ENCODE measurements at places on chromosomes 5 and 9.

- DNase-seq = no peak
Measured at GRCh38 chr9:97529363-97530076, 28.1 kb downstream of the TMOD1 start.

DNA sequence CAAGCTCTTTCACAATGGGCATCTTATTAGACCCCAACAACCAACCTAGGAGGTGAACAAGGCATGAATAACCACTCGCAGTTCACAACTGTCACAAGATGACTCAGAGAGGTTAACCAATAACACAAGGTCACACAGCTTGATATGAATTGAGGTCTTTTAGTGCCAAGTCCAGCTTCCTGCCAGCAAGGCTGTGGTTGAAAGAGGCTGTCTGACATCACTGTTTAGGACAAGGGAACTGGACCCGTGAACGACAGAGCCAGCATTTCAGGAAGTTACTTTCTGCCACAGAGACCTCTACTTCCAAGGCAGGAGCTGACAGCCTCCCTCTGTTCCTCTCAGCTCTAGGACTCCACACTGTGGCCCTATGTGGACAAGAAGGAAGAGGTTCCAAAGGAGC is 53.4 kb upstream of the ALDH1B1 start:
- no peak for DNase-seq

- peak; percentile 94 for DNase-seq
Measured at GRCh38 chr5:147628058-147628895, 118.4 kb upstream of the DPYSL3 start.

- no peak for DNase-seq
Measured at GRCh38 chr9:87334366-87334765, 163.3 kb upstream of the DAPK1 start.

- no peak for DNase-seq
Measured at GRCh38 chr9:69342769-69343168, 17.8 kb downstream of the ENTREP1 start.

DNA sequence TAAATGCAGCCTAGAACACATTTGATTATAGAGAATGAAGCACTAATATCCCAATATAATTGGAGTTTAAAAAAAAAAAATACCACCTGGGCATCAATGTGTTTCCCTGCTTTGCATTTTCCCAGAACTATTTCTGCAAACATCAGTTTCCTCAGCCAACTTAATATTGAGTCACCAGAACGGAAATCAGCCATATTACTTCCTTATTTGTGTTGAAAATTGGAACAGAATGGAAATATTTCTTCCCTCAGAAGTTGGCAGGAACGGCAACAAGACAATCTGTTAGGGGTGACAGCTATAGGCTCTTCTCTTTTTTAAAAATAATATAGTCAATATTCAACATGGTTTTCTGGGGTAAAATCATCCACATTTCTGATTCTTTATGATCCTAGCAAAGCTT is 4.0 kb downstream of the MFAP3 start:
- no peak for DNase-seq

DNA sequence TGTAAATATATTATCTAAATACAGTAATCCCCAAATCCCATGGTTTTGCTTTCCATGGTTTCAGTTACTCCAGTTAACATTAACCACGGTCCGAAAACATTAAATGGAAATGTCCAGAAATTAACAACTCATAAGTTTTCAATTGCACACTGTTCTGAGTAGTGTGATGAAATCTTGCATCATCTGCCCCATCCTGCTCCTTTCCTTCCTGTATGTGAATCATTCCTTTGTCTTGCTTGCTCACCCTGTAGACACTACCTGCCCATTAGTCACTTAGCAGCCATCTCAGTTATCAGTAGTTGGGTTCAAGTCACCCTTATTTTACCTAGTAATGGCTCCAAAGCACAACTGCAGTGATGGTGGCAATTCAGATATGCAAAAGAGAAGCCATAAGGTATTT is 1568.5 kb upstream of the WWC1 start:
- no peak for DNase-seq

DNA sequence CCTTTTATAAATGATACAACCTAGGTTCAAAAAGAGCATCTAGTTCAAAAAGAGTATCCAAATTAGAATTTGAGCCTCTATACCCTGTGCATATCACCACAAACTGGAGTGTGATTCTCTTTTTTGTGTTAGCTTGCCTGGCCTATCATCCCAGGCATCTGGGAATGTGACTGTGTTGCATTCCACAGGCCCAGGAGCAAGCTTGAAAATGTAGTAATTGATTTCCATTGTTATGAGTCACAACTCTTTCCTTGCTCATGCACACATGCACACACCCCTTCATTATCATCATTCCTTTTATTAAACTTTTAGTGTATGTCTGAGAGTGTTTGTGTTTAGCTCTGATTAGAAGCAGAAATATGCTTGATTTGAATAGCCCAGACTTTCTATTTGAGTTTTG is 75.2 kb downstream of the FCHO2 start:
- no peak for DNase-seq

- no peak for DNase-seq
Measured at GRCh38 chr9:130997395-130997684, 11.6 kb upstream of the LAMC3 start.

DNA sequence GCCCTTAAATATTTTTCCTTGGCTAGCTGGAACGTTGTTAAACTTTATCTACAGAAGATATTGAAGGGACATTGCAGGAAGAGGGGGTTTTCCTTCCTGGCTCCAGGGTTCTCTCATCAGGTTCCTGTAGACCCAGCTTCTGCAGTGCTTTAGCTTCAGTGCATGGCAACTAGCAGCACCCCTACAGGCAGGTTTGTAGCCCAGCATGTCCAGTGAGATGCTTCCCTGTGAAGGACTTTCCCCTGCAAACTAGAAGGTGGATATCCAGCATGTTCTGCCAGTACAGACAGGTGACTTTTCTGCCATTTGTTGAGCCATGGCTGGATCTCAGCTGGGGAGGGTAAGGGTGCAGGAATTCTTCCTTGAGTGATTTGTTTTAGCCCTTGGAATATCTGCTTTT is 10.4 kb downstream of the CCL28 start:
- DNase-seq = no peak

DNA sequence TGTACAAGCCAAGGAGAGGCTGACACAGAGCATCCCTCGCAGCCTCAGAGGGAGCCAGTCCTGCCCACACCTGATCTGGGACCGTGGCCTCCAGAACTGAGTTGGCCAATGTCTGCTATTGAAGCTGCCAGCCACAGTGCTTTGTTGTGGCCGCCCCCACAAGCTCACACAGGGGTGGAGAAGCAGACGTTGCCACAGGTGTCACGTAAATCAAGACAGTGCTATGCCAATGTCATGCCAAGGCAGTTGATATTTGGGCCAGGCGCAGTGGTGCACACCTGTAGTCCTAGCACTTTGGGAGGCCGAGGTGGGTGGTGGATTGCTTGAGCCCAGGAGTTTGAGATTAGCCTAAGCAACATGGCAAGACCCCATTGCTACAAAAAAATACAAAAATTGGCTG is 17.3 kb upstream of the TERT start:
- no peak for DNase-seq

- no peak for DNase-seq
Measured at GRCh38 chr5:131386779-131387178, 122.9 kb downstream of the CDC42SE2 start.

DNA sequence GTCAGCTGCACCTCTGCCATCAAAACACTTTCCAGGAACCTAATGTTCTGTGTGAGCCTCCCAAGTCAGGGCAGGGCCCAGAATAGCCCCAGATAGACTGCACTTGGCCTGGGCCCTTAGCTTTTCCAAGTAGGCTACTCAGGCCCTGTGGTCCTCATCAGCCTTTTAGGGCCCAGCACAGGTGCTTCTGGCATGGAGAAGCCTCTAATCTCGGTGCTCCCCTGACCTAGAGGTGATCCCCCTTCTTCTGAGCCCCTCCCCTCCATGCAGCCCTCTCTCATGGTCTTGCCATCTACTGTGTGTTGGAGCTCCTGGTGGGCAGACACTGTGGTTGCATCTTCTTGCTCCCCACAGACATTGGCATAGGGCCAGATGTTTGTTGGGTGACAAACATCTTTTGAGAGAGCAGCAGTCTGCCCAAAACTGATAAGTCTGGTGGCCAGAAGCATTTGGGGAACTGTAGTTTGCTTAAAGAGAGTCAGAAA is 28.1 kb downstream of the FRMPD1 start:
- no peak for DNase-seq

- no peak for DNase-seq
Measured at GRCh38 chr9:96395964-96396363, 12.5 kb upstream of the SLC35D2 start.

GRCh38 chr9:123225995-123226394 is 42.4 kb downstream of the STRBP start:
- no peak for DNase-seq

- no peak for DNase-seq
Measured at GRCh38 chr9:127589955-127590370, 22.1 kb upstream of the STXBP1 start.

DNA sequence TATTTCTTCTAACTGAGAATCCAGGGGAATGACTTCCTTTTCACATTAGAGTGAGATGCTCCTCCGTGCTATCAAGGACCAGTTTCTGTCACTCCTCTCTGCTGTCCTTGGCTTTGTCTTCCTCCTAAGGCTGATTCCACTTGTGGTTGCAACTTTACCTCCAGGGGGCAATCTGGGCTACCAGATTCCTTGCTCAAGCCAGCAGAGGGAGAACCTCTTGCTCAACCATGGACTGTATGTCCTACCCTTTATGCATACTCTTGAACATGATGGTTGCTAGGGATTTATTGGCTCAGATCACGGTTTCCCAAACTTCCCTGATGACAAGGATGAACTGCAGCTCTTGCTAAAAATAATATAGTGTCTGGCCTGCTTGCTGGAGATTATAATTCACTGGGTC is 24.0 kb downstream of the NNT start:
- no peak for DNase-seq

DNA sequence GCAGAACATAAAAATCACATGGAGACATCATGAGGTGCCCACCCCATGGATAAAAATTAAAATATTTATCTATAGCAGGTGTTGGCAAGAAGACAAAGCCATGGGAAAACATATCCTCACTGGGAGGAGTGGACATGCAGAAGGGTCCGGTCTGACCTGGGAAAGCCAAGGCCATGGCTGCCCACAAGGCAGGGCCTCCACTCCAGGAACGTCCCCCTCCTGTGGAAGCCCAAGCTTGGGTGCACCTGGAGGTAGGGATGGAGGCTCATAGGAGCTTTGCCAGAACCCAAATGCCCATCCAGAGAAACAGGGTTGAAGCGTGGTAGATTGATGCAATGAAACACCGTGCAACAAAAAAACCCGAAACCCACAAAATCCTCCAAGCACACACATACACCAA is 81.4 kb upstream of the COL5A1 start:
- DNase-seq = no peak

GRCh38 chr9:129306318-129306973 is 128.4 kb upstream of the IER5L start:
- no peak for DNase-seq

GRCh38 chr5:39440192-39440957 is 15.6 kb upstream of the DAB2 start:
- no peak for DNase-seq

GRCh38 chr5:82405618-82406204 is 127.6 kb upstream of the RPS23 start:
- no peak for DNase-seq

GRCh38 chr9:132555528-132555927 is 26.9 kb upstream of the BARHL1 start:
- DNase-seq = no peak

GRCh38 chr5:176877793-176878331 is 21.3 kb downstream of the HK3 start:
- no peak for DNase-seq

GRCh38 chr5:115374057-115374775 is 77.8 kb upstream of the CCDC112 start:
- DNase-seq = no peak

DNA sequence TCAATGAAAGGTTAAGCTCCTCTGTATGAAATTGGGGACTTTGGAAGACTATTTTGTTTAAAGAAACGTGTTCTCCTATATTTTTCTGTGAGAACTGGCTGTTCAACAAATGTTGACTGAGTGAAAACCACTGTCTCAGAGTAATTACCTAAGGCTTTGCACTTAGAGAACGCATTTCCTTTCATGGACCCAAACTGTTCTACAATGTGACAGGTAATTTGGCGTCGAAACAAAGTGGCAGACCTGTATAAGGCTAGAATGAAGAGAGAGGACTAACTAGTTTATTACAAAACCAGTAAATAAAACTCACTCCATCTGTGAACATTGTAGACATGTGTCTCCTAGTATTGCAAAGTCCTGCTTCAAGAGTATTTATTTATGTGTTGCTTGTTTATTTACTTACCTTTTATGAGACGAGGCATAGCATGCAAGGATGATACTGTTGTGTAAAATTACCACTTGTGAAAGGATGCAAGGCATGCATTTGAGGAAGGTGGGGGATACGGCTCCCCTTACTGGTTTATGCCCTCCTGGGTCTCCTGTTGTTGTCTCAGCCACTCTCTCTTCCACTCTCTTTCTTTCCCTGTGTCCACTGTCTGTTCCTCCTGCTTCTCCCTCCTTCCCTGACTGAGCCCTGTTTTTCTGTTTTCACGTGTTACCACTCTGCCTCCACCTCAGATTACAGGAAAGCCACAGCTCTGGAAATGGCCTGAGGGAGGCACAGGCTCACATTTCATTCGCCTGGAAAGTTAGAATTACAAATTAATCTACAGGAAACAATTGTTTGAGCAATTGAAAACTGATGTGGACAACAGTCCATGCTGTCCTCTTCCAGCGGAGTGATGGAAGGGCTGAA is 444.0 kb upstream of the ZNF608 start:
- DNase-seq = no peak

GRCh38 chr5:72662305-72662704 is 154.2 kb upstream of the TNPO1 start:
- DNase-seq = no peak

DNA sequence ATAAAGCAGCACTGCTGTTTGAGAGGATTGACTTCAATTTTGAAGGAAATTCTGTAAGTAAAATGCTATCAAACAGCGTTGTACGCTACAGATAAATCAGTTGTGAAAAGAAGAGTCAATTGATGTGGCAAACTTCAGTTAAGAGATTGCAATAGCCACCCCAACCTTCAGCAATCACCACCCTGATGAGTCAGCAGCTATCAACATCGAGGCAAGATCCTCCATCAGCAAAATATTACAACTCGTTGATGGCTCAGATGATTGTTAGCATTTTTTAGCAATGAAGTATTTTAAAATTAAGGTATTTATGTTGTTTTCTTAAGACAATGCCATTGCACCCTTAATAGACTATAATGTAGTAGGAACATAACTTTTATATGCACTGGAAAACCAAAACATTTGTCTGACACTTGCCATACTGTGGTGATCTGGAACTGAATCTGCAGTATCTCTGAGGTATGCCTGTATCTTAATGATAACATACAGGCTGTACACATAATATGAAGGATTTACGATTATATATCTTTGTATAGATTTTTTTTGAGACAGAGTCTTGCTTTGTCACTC is 47.5 kb downstream of the VPS13A start:
- no peak for DNase-seq

- DNase-seq = no peak
Measured at GRCh38 chr5:51518607-51519006, 135.4 kb downstream of the ISL1 start.

- no peak for DNase-seq
Measured at GRCh38 chr5:107301999-107302398, 368.7 kb downstream of the EFNA5 start.

- DNase-seq = peak; percentile 1
Measured at GRCh38 chr5:43661102-43661501, 58.1 kb downstream of the NNT start.

- no peak for DNase-seq
Measured at GRCh38 chr5:1526681-1527131, 2.9 kb upstream of the LPCAT1 start.

- no peak for DNase-seq
Measured at GRCh38 chr9:87006956-87007355, 59.6 kb upstream of the GAS1 start.

- no peak for DNase-seq
Measured at GRCh38 chr9:109894921-109895758, 115.1 kb downstream of the PALM2AKAP2 start.
